Left renal cortex interstitium (tissue), 4 donors: ENCODE measurements at places on chromosomes 3 and 15. TPM values are rescaled to one million over a fixed set of nuclear protein-coding genes. Genes with fewer than 3 reads are reported as not detected.

CCR3 gene
- not detected for polyA plus RNA-seq

STRIT1 gene
- polyA plus RNA-seq = 2.1 TPM

NR2E3 gene
- polyA plus RNA-seq = 0.82 TPM

GRCh38 chr3:174931473-174932353 is 72.6 kb downstream of the NAALADL2 start:
- DNase-seq = no peak

- no peak for DNase-seq
These were observed 18.0 kb upstream of the CHMP2B start for GRCh38 chr3:87209111-87209510.

GRCh38 chr3:157438194-157438730 is 1.6 kb downstream of the PTX3 start:
- peak; percentile 4 for DNase-seq
